WERI-Rb-1 (cell line): ENCODE measurements at places on chromosomes 13 and 19.

- no peak for DNase-seq
Measured at GRCh38 chr13:98397221-98397620, 179.7 kb downstream of the STK24 start.

DNA sequence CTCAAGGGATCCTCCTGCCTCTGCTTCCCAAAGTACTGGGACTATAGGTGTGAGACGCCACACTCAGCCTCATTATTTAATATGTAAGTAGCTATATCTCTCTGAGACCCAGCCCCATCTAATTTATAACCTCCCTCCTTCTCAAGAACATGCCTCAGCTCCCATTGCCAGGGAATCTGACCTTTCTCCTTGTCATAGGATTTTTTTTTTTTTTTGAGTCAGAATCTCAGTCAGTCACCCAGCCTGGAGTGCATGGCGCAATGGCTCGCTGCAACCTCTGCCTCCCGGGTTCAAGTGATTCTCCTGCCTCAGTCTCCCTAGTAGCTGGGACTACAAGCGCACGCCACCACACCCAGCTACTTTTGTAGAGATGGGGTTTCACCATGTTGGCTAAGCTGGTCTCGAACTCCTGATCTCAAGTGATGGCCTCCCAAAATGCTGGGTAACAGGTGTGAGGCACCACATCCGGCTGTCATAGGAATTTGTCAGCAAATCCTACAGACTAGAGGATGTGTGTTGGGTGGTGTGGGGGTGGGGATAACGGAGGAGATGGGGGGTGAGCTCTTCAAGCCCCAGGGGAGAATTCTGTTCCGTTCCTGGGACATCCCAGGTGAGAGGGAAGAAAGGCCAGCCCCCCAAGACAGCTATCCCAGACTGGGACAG lies 5.1 kb upstream of the EPS8L1 start:
- DNase-seq = no peak

DNA sequence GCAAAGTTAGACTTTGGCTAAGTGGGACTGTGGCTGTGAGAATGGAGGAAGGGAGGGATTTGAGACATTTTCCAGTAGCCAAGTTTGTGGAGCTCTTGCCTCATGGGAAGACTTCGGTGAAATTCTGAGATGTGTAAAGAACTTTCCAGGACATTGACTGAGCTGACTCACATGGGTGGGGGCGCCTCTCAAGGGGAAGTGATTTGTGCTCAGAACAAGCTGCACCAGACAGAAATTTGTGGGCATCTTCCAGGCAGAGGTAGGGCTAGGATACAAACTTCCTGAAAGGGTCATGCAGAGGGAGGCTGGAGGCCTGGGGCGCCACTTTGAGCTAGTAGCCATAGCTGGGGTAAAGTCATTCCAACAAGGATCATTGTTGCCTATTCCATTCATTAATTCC lies 9.8 kb upstream of the SIGLEC10 start:
- DNase-seq = no peak

DNA sequence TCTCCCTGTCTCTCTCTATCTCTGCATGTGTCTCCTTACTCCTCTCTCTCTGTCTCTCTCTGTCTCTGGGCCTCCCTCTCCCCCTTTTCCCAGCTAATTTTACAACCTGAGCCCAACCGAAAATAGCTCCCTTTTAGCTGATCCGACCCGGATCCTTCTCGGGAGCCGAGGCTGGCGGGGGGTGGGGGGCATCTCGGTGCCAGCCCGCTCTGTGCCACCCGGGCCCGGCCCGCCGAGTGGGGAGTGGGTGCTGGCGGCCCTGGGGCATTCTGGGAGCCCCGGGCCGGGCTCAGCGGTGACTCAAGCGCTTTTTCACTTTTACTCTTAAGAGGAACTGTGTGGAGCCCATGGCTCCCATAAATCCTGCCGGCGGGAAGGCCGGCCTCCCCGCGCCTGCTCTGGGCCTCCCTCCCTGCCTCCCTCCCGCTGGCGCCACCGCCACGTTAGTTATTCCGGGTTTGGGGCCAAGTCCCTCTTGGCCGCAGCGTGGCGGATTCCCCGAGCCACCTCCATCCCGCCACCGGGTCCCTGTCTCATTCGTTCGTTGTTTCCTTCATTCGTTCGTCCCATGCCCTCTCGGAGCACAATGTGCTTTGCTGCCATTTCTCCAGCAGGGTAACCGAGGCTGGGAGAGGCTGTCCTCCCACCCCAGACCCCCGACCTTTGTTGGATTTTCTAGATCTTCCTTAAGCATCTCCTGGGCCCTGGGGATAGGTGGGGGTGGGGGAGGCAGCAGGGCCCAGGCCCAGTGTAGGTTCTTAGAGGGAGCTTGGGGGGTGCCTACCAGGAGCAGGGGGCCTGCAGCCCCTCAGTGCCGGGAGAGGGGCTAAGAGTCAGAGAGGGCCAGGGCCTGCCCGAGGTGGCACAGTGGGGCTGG lies 3.2 kb downstream of the NFIC start:
- no peak for DNase-seq

DNA sequence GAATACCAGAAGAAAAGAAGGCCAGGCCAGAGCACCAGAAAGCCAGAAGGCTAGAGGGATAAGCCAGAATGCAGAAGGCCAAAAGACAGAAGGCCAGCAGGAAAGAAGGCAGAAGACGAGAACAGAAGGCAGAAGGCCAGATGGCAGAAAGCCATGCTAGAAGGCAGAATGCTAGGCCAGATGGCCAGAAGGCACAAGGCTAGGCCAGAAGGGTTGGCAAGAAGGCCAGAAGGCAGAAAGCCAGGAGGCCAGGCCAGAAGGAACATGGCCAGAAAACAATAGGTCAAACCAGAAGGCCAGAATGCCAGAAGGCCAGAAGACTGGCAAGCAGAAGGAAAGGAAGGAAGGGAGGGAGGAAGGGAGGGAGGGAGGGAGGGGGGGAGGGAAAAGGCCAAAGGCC lies 188.8 kb downstream of the TUBA3C start:
- DNase-seq = no peak
